ENCODE measurements at places on chromosomes 6 and 20. TPM values are rescaled to one million over a fixed set of nuclear protein-coding genes. Genes with fewer than 3 reads are reported as not detected.

ZNF133 gene
- 18.1 TPM for total RNA-seq

GTSF1L gene
- not detected for total RNA-seq

- DNase-seq: no peak
Observed at GRCh38 chr20:62943396-62943795, 5.4 kb downstream of the GID8 start.

- DNase-seq: no peak
Observed at GRCh38 chr6:160998217-160998616, 6.6 kb downstream of the MAP3K4 start.

DNA sequence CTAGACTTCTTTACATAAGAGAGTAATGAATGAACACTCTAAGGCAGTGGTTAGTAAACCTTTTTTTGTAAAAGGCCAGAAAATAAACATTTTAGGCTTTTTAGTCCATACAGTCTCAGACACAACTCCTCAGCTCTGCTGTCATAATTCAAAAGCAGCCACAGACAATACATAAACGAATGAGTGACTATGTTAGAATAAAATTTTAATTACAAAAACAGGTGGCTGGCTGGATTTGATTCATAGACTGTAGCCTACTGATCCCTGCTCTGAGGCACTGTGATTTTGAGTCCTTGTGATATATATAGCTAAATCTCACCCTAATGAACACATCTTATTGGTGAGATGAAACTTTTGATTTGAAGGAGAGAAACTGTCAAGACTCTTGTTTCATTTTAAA lies 155.1 kb downstream of the AIG1 start:
- no peak for DNase-seq

SLC22A3 gene
- 0.10 TPM for total RNA-seq

DNA sequence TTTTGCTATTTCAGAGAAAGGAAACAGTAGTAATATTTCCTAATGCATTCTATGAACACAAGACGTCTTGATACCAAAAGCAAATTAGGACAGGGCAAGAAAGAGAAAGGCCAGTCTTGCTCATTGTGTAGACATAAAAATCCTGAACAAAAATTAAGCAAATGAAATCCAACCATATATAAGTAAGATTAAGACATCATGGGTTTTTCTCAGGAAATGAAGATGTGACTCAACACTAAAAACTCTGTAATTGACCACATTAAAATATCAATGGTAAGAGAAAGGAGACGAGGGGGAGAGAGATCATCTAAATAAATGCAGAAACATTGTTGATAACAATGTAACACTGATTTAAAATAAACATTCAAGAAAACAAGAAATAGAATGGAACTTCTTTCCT lies 205.4 kb downstream of the SOD2 start:
- peak; percentile 42 for DNase-seq

DNA sequence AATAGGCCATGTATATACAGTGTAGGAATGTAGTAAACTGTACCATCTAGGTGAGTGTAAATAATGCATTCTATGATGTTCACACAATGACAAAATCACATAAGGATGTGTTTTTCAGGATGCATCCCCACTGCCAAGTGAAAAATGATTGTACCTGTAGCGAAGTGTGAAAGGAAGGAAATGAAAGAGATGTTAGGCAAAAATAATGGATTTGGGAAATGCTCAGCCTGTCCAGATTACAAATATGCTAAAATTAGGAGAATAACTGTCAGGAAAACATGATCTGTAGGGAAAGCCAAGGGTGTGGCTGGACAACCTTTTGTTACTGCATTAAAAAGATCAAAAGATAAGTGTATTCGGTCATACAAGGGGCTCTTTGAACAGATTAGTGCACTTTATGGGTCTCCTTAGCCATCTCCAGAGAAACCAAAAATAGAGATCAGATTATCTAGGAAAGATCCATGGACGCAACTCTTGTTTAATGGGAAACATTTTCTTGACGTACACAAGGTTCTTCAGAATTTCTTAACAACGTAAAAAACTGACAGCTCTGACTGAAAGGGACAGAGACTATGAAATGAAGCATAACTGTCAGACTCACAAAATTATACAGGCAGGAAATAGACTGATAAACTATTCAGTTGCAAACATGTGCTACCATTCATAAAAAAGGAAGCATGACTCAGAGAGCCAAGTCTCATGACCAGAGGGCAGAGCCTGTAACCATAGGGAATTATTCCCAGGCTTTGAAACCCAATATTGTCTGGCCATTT lies 253.6 kb upstream of the RAB32 start:
- DNase-seq: peak; percentile 76

- DNase-seq: no peak
Observed at GRCh38 chr6:14807130-14807529, 438.7 kb upstream of the JARID2 start.

All from A172 (cell line).